Activated CD4-positive, alpha-beta T cell treated with anti-CD3 and anti-CD28 coated beads, Interleukin-2, amount 10 ng/mL, durations not matched to agents 7 days and 5 days (primary cell): ENCODE measurements at places on chromosomes 7 and 10. TPM values are rescaled to one million over a fixed set of nuclear protein-coding genes. Genes with fewer than 3 reads are reported as not detected.
A peak's percentile ranks its signal among the peaks of the same experiment; 100 is the strongest.

GRCh38 chr7:2359610-2360009, 5.0 kb downstream of the EIF3B start:
- H3K27me3 ChIP-seq, result no peaks in the 10 kb centered on the region
- H3K36me3 ChIP-seq, result peaks cover 43% of the 10 kb centered on the region
- DNase-seq, result no peak

GRCh38 chr10:52316001-52316400, 1.9 kb downstream of the DKK1 start:
- no peaks in the 10 kb centered on the region for H3K36me3 ChIP-seq
- peaks cover 47% of the 10 kb centered on the region for H3K27me3 ChIP-seq
- DNase-seq, result no peak
- no peak overlapping the region for H3K27ac ChIP-seq
- H3K4me3 ChIP-seq, result no peak overlapping the region
- H3K4me1 ChIP-seq, result peaks cover 11% of the 10 kb centered on the region

AKR1B15 gene
- total RNA-seq, result not detected

- no peak overlapping the region for H3K27ac ChIP-seq
- no peak for DNase-seq
- no peaks in the 10 kb centered on the region for H3K36me3 ChIP-seq
- H3K27me3 ChIP-seq, result no peaks in the 10 kb centered on the region
- no peak overlapping the region for H3K4me3 ChIP-seq
These were observed 127.8 kb downstream of the ITGB8 start for GRCh38 chr7:20458521-20458920.

HECW1 gene
- total RNA-seq, result not detected

- no peak overlapping the region for H3K4me3 ChIP-seq
- no peaks in the 10 kb centered on the region for H3K36me3 ChIP-seq
- DNase-seq, result no peak
- H3K4me1 ChIP-seq, result no peaks in the 10 kb centered on the region
These were observed 73.9 kb downstream of the SH2D4B start for GRCh38 chr10:80611481-80612185.

GET4 gene
- total RNA-seq, result 32.1 TPM

IGF2BP3 gene
- 1.2 TPM for total RNA-seq

GRCh38 chr7:98594348-98594747, 22.7 kb upstream of the NPTX2 start:
- H3K27me3 ChIP-seq, result no peaks in the 10 kb centered on the region
- DNase-seq, result no peak
- no peak overlapping the region for H3K27ac ChIP-seq
- no peak overlapping the region for H3K4me3 ChIP-seq
- H3K4me1 ChIP-seq, result no peaks in the 10 kb centered on the region
- no peaks in the 10 kb centered on the region for H3K36me3 ChIP-seq

- H3K27ac ChIP-seq, result no peak overlapping the region
- DNase-seq, result no peak
- H3K36me3 ChIP-seq, result no peaks in the 10 kb centered on the region
- H3K4me1 ChIP-seq, result no peaks in the 10 kb centered on the region
- no peak overlapping the region for H3K4me3 ChIP-seq
- no peaks in the 10 kb centered on the region for H3K27me3 ChIP-seq
These were observed 24.3 kb downstream of the EPDR1 start for GRCh38 chr7:37944737-37945054.

LEP gene
- total RNA-seq, result not detected

DNA sequence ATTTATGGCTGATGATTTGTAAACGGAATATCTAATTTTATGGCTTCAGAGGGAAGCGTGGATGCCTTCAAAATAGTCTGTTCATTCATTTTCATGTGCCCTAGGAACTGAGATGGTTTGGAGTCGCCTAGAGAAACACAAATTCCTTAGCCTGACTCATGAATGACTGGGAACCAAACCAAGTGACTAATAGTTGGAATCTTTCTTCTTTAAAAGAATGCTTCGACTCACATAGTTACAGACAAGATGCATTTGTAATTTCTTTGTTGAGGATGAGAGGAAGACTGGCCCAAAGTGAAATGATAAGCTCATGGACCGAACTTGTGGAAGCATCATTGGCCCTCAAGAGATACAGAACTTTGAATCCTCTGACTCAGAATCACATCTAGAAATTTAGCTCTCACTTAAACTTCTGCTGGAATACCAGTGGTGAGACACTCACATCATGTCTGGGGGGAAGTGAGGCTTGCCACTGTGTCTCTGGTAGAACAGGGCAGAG, 1107.2 kb downstream of the NRG3 start:
- no peak for DNase-seq
- H3K4me3 ChIP-seq, result no peak overlapping the region
- H3K27me3 ChIP-seq, result no peaks in the 10 kb centered on the region
- H3K27ac ChIP-seq, result no peak overlapping the region
- H3K36me3 ChIP-seq, result no peaks in the 10 kb centered on the region

GRCh38 chr10:124262234-124262865, 156.4 kb downstream of the OAT start:
- no peaks in the 10 kb centered on the region for H3K36me3 ChIP-seq
- no peak overlapping the region for H3K4me3 ChIP-seq
- H3K27ac ChIP-seq, result no peak overlapping the region
- DNase-seq, result no peak

GRCh38 chr7:68684246-68684839, 913.9 kb upstream of the AUTS2 start:
- no peaks in the 10 kb centered on the region for H3K36me3 ChIP-seq
- no peak for DNase-seq
- H3K4me1 ChIP-seq, result no peaks in the 10 kb centered on the region
- H3K27ac ChIP-seq, result no peak overlapping the region

GRCh38 chr10:96820765-96821164, 11.3 kb upstream of the LCOR start:
- H3K4me3 ChIP-seq, result no peak overlapping the region
- no peaks in the 10 kb centered on the region for H3K4me1 ChIP-seq
- DNase-seq, result no peak
- no peaks in the 10 kb centered on the region for H3K36me3 ChIP-seq
- no peak overlapping the region for H3K27ac ChIP-seq

- no peak for DNase-seq
- H3K4me1 ChIP-seq, result no peaks in the 10 kb centered on the region
- H3K27ac ChIP-seq, result no peak overlapping the region
- H3K4me3 ChIP-seq, result no peak overlapping the region
These were observed 250.6 kb downstream of the C7orf25 start for GRCh38 chr7:42661312-42661711.

DNA sequence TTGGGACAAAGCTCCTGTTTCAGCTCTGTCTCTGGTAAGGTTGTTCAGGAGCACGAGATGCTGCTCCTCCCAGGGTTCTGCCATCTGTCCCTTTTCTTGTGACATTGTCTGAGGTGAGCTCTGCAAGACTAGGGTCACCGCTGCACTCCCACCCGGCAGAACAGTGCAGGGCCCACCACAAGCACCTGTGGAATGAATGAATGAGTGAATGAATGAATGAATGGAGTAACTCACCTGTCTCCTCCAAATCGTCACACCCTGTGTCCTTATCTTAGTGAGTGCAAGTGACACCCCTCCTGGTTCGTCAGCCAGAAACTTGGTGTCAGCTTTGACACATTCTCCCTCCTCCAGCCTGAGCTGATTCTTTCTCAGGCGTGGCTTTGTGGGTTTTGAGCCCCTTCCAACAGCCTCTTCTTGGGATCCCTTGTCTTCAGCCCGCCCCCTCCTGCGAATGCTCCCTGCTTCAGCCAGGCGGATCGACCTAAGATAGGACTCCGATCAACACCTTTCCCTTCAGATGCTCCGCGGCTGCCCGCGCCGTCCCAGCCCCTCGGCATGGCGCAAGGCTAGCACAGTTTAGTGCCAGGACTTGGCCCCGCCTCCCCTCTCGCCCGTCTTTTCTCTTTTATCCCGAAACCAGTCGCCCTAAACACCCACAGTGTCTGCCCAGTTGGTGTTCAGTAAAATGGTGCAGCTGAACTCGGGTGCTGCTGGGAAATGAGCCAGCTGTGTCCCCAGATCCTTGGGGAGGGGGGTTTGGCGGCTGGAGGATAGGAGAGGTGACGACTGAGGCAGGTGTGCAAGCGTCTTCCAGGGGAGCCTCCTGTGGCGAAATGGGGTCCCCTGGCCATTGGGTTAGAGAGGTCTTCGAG, 89.3 kb downstream of the BEND7 start:
- no peak overlapping the region for H3K27ac ChIP-seq
- H3K4me3 ChIP-seq, result peak overlapping the region; percentile 57
- H3K4me1 ChIP-seq, result peaks cover 11% of the 10 kb centered on the region
- DNase-seq, result no peak
- peaks cover 43% of the 10 kb centered on the region for H3K27me3 ChIP-seq

GRCh38 chr7:150860291-150860977, 8.1 kb downstream of the AOC1 start:
- no peak overlapping the region for H3K27ac ChIP-seq
- no peaks in the 10 kb centered on the region for H3K4me1 ChIP-seq
- no peaks in the 10 kb centered on the region for H3K36me3 ChIP-seq
- no peak for DNase-seq

GRCh38 chr10:4083509-4084003, 298.5 kb upstream of the KLF6 start:
- no peak for DNase-seq
- H3K36me3 ChIP-seq, result peaks cover 6% of the 10 kb centered on the region
- no peaks in the 10 kb centered on the region for H3K27me3 ChIP-seq

DNA sequence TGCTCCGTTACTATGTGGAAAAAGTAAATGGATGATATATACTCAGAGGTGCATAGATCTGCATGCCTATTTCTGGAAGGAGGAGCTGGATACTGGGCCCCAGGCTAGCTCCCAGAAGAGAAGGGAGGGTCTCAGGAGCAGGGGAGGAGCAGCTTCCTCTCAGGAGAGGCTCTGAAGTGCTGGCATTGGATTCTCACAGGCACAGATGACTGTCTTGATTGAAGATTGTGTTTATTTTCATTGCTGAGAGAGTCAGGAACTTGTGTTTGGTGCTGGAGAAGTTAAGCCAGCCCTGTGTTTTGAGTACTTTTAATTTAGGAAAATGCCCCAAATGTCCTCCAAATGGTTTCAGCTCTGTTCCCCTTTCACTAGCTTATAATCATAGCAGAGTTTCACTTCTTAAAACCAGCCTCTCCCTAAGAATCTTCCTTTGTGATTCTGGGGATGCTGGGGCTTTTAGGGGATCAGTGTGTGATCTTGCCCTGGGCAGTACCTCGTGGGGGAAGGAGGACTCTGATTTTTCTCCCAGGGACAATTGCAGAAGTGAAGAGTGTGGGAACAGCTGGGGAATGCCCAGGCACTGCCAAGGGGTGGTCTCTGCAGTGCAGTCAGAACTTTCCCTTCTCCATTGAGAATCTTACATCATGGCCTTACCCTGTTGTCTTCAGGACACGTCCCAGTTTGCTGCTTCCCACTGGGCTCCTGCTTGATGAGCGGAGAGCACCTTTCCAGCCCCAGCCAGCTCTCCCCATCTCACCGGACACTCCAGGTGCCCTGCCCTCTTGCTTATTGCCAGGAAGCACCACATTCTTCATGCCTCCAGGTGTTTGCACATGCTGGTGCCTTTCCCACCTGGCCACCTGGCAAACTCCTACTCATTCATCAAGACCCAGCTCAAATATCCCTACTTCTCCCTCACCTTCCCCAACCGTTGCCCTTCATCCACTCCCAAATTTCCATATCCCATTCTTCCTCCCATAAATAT, 102.8 kb downstream of the ARHGAP22 start:
- H3K36me3 ChIP-seq, result no peaks in the 10 kb centered on the region
- H3K27ac ChIP-seq, result no peak overlapping the region
- H3K4me1 ChIP-seq, result peaks cover 3% of the 10 kb centered on the region
- H3K27me3 ChIP-seq, result no peaks in the 10 kb centered on the region

GRCh38 chr7:35734001-35734483, 39.1 kb upstream of the HERPUD2 start:
- H3K27ac ChIP-seq, result no peak overlapping the region
- H3K36me3 ChIP-seq, result no peaks in the 10 kb centered on the region
- H3K4me1 ChIP-seq, result peaks cover 17% of the 10 kb centered on the region
- DNase-seq, result no peak
- H3K4me3 ChIP-seq, result no peak overlapping the region
- H3K27me3 ChIP-seq, result peaks cover 5% of the 10 kb centered on the region

FAM25A gene
- not detected for total RNA-seq

GNG11 gene
- not detected for total RNA-seq

MLXIPL gene
- not detected for total RNA-seq

GRCh38 chr7:1422512-1423263, 36.6 kb downstream of the MICALL2 start:
- no peak for DNase-seq
- peaks cover 13% of the 10 kb centered on the region for H3K4me1 ChIP-seq
- peaks cover 19% of the 10 kb centered on the region for H3K27me3 ChIP-seq
- H3K4me3 ChIP-seq, result no peak overlapping the region
- no peaks in the 10 kb centered on the region for H3K36me3 ChIP-seq
- H3K27ac ChIP-seq, result no peak overlapping the region

TAS2R41 gene
- total RNA-seq, result 0.29 TPM
